ENCODE measurements at places on chromosomes 12 and 14. TPM values are rescaled to one million over a fixed set of nuclear protein-coding genes. Genes with fewer than 3 reads are reported as not detected.

DNA sequence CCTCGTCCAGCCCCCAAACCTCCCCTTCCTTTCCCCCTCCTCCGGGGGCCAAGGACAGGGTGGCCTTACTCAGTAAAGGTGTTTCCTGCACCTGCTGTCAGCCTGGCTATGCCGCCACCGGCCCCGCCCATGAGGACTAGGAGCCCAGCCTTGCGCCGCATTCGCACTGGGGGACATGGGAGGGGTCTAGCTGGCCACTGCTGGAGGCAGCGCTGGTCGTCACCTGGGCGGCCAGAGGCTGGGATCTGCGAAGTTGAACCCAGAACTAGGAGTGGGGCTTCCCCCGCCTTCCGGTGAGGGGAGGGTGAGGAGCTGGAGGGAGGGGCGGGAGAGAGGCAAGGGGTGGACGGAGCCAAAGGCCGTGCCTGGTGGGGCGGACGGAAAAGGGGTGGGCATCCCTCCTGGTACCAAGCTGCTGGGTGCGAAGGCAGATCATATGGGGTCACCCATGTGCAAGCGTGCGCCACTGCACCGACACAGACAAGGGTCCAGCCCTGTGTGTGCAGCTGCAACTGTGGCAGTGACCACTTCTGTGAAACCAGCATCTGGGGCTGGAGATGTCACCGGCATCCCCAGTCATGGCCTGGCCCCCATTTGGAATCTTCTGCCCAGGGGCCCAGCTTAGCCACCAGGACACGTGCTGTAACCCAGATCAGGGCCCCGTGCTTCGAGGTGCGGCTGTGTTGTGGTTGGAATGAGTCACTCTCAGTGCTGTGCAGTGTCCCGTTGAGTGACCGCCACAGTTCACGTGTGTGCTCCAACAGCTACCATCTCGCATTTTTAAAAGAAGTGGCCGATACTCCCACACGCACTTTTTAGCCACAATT lies 8.5 kb downstream of the AMN start:
- no peak for DNase-seq
- peaks cover 11% of the 10 kb centered on the region for H3K4me1 ChIP-seq
- no peak overlapping the region for H3K27ac ChIP-seq
- H3K36me3 ChIP-seq: no peaks in the 10 kb centered on the region

DNA sequence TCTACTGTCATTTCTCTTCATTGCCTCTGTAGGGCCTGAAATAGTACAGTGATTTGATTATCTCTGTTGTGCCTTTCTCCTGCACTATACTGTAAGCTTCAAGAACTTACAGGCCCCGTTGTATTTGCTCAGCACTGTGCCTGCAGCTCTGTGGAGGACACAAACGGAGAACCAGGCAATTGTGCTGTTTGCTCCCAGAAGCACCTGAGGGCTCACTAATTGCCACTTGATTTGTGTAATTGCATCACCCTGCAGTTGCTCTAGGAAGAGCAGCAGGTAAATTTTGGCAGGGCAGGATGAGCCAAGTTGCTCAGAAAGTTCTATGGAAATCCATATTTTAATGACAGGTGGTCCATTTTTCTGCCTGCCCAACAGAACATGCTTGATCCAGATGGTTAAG lies 11.6 kb upstream of the KRT82 start:
- H3K4me3 ChIP-seq: no peak overlapping the region
- no peaks in the 10 kb centered on the region for H3K4me1 ChIP-seq
- no peaks in the 10 kb centered on the region for H3K27me3 ChIP-seq
- DNase-seq: no peak
- H3K36me3 ChIP-seq: no peaks in the 10 kb centered on the region

GRCh38 chr14:23727566-23728335 lies 91.6 kb downstream of the DHRS2 start:
- no peak for DNase-seq
- H3K4me1 ChIP-seq: no peaks in the 10 kb centered on the region
- H3K27me3 ChIP-seq: no peaks in the 10 kb centered on the region
- no peak overlapping the region for H3K4me3 ChIP-seq
- no peaks in the 10 kb centered on the region for H3K36me3 ChIP-seq

- peaks cover 39% of the 10 kb centered on the region for H3K4me1 ChIP-seq
- no peaks in the 10 kb centered on the region for H3K27me3 ChIP-seq
- no peak for DNase-seq
- H3K36me3 ChIP-seq: no peaks in the 10 kb centered on the region
- H3K27ac ChIP-seq: no peak overlapping the region
Observed at GRCh38 chr14:50036637-50037036, 79.7 kb downstream of the VCPKMT start.

GRCh38 chr14:24954037-24954699 lies 95.8 kb downstream of the STXBP6 start:
- no peak for DNase-seq
- no peak overlapping the region for H3K27ac ChIP-seq
- H3K36me3 ChIP-seq: no peaks in the 10 kb centered on the region
- H3K4me3 ChIP-seq: no peak overlapping the region
- no peaks in the 10 kb centered on the region for H3K4me1 ChIP-seq

GRCh38 chr14:35821564-35822411 lies 4.3 kb upstream of the BRMS1L start:
- no peak overlapping the region for H3K27ac ChIP-seq
- DNase-seq: no peak
- H3K36me3 ChIP-seq: no peaks in the 10 kb centered on the region
- H3K4me1 ChIP-seq: peaks cover 6% of the 10 kb centered on the region
- no peak overlapping the region for H3K4me3 ChIP-seq
- no peaks in the 10 kb centered on the region for H3K27me3 ChIP-seq

DNA sequence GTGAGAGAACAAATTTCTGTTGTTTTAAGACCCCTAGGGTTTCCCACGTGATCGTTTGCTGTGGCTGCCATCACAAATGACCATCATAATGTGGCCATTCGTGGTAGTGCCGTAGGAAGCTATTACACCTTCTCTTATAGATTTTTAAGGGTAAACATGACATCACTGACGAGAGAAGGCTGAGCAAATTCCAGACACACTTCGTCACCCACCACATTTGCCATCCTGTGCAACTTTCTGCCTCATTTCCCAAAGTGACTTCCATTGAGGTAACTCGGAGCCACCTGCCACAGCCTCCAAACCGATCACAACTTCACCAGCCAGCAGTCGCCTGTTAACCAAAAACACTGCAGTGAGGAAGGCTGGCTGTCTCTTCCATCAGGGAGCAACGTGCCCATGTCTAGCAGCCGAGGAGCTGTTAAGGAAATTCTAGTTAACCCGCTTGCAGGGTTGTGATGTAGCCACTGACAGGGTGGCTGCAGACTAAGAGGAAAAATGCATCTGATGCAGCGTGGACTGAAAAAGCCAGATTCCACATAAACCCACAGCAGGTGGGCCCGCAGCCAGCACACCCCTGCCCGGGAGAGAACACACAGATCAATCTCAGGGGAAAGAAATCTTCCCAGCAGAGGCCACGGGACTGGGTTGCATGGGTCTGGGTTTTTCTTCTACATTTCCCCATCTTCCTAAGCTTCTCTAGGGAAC lies 44.6 kb downstream of the CCDC85C start:
- H3K27me3 ChIP-seq: no peaks in the 10 kb centered on the region
- no peaks in the 10 kb centered on the region for H3K4me1 ChIP-seq
- H3K27ac ChIP-seq: no peak overlapping the region
- no peaks in the 10 kb centered on the region for H3K36me3 ChIP-seq

DNA sequence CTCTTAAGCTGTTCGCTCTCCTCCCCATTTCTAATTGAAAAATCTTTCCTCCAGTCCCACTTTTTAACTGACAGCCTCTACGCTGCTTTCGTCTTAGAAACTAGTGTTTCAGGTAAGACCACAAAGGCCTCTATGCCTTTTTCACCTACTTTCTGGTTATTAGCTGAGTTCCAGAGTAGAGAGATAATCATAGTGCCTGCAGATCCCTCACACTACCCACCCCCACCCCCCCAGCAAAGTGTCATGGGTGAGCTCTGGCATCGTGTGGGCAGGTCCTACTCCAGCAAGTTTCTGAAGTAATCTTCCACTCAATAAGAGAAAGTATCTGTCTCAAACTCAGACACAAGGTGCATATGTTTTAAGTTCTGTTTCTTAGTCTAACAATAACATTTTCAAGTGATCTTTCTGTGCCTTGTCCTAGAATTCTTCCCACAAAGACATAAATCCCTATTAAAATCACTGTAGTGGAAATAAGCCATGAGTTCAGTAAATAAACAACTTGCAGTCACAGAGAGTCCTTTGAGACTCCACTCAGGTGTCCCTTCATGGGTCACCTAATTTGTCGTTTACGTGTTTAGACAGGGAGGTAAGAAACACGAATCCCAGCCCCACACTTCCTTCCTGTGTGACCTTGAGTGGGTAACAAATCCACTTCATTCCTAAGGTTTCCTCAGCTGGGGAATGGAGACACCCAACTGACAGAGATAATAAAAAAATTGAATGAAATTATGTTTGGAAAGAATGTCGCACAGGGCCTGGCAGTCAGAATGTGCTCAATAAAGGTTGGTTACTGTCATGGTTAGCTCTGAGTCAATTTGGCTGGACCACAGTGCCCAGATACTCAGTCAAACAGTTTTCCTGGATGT lies 228.9 kb upstream of the CAND1 start:
- H3K36me3 ChIP-seq: no peaks in the 10 kb centered on the region
- no peak for DNase-seq
- H3K27ac ChIP-seq: no peak overlapping the region
- H3K4me3 ChIP-seq: no peak overlapping the region
- no peaks in the 10 kb centered on the region for H3K4me1 ChIP-seq

- H3K4me1 ChIP-seq: peaks cover 34% of the 10 kb centered on the region
- no peaks in the 10 kb centered on the region for H3K27me3 ChIP-seq
- H3K36me3 ChIP-seq: peaks cover 15% of the 10 kb centered on the region
- DNase-seq: no peak
- H3K4me3 ChIP-seq: no peak overlapping the region
- no peak overlapping the region for H3K27ac ChIP-seq
Observed at GRCh38 chr12:12817616-12818015, 4.5 kb downstream of the DDX47 start.

GRCh38 chr12:119327471-119327870 lies 7.1 kb upstream of the CCDC60 start:
- H3K4me3 ChIP-seq: no peak overlapping the region
- H3K4me1 ChIP-seq: no peaks in the 10 kb centered on the region
- H3K36me3 ChIP-seq: no peaks in the 10 kb centered on the region
- H3K27me3 ChIP-seq: no peaks in the 10 kb centered on the region
- H3K27ac ChIP-seq: no peak overlapping the region

- no peak overlapping the region for H3K27ac ChIP-seq
- no peak for DNase-seq
- H3K4me3 ChIP-seq: no peak overlapping the region
- peaks cover 14% of the 10 kb centered on the region for H3K4me1 ChIP-seq
Observed at GRCh38 chr12:124493809-124494750, 73.3 kb downstream of the NCOR2 start.

DNA sequence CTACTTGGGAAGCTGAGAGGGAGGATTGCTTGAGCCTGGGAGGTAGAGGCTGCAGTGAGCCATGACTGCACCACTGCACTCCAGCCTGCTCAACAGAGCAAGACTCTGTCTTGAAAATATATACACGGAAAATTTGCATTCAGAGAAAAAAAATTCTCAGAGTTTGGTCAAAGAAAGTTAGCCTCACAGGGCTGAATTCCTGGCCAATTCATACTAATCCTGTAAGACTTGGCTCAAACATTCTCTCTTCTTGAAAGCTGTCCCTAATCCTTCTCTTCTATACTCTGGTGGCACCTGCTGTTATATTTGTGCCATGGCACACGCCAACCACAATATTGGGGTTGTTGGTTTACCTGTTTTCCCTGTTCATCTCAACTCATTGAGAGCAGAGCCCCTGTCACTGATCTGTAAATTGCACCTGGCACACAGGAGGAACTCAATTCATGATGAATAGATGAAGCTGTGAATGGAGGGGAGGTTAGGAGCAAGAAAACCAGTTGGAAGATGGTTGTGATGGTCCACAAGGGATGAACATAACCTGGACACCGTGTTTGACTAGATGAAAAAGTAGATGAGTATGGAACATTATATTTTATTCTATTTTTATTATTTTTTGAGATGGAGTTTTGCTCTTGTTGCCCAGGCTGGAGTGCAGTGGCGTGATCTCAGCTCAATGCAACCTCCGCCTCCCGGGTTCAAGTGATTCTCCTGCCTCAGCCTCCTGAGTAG lies 36.8 kb upstream of the SPTSSA start:
- DNase-seq: no peak
- no peaks in the 10 kb centered on the region for H3K4me1 ChIP-seq
- no peaks in the 10 kb centered on the region for H3K36me3 ChIP-seq

DNA sequence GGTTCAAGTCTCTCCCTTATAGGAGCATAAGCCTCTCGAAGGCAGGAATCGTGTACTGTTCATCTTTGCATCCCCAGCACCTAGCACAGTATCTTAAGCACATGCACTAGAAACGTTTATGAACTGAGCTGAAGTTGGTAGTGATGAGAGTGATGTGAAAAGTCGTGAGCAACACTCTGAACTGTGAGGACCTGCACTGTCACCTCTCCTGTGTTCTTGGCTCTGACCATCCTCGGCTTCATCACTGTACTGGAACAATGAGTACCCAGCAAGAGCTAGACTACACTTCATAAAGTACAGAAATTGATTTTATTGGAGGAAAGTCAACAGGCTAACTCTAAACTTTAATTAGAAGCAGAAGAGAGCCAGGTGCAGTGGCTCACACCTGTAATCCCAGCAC lies 473.6 kb downstream of the BCAT1 start:
- H3K27me3 ChIP-seq: no peaks in the 10 kb centered on the region
- H3K27ac ChIP-seq: no peak overlapping the region
- no peaks in the 10 kb centered on the region for H3K36me3 ChIP-seq
- no peak overlapping the region for H3K4me3 ChIP-seq
- no peak for DNase-seq

DNA sequence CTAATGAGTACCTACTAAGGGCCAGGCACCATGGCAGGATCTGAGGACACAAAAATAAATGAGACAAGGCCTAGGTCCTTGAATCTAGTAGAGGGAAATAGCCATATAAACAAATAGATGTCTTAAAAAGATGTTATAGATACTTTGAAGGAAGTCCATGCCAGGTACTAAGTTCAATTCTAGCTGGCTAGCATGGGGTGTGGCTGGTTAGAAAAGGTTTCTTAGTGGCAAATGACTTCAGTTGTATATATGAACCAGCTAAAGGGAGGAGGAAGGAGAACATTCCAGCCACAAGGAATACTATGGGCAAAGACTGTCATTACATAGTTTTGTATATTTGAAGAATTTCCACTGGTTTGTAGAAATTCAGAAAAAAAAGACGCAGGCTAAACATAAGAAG lies 133.6 kb upstream of the BMP4 start:
- no peak overlapping the region for H3K27ac ChIP-seq
- no peak for DNase-seq
- no peak overlapping the region for H3K4me3 ChIP-seq
- no peaks in the 10 kb centered on the region for H3K36me3 ChIP-seq
- no peaks in the 10 kb centered on the region for H3K4me1 ChIP-seq

GRCh38 chr12:109512608-109513007 lies 35.2 kb downstream of the UBE3B start:
- H3K4me3 ChIP-seq: no peak overlapping the region
- H3K4me1 ChIP-seq: no peaks in the 10 kb centered on the region
- DNase-seq: no peak
- no peaks in the 10 kb centered on the region for H3K27me3 ChIP-seq
- peaks cover 54% of the 10 kb centered on the region for H3K36me3 ChIP-seq

RASAL1 gene
- 0.45 TPM for polyA plus RNA-seq

KCNJ8 gene
- not detected for polyA plus RNA-seq
